Stimulated activated CD8-positive, alpha-beta memory T cell treated with anti-CD3 and anti-CD28 coated beads, Interleukin-4, amount 100 ng/mL, for 1 hour (primary cell): ENCODE measurements at places on chromosomes 16 and 17.
A peak's percentile ranks its signal among the peaks of the same experiment; 100 is the strongest.

DNA sequence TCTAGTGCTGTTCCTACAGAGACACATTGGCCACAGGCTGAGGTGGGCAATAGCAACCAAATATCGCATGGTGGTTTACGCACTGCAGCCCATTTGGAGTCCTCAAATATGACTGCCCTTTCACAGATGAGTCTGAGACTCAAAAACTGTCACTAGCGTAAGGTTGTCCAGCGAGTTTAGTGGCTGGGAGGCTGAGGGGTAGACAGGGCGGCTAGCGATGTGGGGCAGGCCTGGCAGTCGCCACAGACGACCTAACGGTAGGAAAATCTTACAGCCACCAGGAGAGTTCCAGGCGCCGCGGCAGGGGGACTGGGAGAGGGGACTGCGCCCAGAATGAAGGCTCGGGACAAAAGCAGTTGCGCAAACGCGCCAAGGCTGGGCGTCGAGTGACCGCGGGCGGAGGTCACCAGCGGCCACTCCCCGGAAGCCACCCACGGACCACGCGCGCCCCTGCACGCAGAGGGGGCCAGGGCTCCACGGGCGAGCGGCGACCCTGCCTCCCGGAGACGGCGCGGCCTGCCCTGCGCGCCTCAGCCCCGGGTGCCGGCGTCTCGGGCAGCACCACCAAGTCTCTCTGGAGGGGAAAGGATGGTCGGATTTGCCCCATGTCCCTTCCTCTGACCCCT, 699 bp upstream of the MAP1LC3B start:
- no peak for DNase-seq

DNA sequence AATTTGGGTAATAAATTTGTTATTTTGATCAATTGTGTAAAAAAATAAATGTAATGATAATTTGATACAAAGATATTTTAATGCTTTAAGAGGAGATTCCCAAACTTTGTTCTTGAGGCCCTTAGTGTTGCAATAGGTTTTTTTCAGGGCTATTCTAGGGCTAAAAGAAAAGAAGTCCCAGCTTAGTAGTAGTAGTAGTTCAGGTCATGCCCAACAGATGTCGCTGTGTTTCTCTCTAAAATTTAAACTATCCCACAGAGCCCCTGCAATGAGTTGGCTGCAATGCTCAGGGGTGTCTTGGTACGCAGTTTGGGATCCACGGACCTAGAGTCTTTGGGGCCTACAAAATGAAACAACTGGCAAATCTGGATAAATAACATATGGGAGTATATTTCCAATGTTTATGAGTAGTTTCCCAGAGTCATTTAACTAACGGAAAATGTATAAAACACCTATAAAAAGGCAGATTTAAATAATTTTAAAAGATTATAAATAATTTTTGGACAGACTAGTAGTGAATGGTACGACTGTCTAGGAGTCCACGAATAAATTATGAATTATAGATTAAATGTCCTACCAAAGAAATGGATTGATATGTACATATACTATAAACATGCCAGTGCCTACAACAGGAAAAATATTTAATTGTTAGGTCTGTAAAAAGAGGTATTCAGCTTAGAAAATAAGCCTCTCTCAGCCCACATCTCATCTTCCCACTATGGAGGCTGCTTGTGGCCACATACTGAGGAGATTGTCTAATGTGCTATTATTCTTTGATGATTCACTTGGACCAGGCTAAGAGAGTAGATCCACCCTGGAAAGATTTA, 228.5 kb upstream of the PMFBP1 start:
- DNase-seq, result no peak

DNA sequence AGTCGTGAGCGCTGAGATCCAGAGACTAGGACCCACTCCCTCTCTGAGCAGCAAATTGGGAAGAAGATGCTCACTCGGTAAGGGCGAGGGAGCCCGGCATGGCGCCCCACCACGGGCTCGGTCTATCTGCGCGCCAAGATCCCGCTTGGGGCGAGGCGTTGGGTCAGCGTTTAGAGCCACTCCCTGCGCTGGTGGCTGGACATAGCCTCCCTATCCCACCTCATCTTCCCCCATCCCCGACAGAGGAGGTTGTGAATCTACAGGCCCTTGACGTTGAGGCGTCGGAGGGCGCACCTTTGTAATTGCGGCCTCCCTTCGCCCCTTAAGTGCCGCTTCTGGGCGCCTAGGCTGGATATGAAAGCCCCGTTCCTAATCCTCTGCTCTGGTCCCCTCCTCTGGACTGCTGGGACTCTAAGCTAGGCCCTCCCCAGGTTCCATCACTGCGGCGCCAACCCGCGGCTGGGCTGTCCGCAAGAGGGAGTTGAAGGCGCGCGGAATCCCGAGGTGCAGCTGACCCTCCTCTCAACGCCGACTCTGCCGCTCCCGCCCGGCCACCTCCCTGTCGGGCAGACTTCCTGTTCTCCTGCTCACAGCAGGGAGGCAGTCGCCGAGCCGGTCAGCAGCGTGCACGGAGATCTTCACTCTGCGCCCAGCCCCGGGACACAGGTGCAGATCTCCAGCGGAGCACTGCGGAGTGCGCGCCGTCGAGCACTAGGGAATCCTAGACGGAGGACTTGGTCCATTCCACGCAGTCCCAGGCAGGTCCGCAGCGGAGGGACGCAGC, 16.1 kb upstream of the HOXB9 start:
- no peak for DNase-seq

GRCh38 chr16:27556471-27556870, 6.5 kb downstream of the KATNIP start:
- DNase-seq, result no peak

DNA sequence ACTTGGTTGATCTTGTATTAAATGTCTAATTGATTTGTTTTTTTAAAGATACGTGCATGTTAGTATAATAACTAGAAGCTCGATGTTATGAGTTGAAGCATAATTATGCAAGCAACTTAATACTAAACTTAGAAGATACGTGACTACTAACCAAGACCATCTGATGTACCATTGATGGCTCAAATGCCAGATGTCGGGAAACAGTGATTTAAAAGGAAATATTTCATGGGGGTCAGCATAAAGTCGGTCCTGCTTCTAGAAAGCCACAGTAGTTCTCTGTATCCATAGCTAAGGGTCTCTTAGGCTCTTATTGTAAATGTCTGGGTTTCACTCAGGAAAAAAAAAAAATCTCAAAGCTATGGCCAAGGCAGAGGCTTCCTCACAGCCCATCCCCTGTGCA, 61.2 kb upstream of the RBFOX1 start:
- no peak for DNase-seq

GRCh38 chr17:79788989-79789942, 7.6 kb downstream of the CBX8 start:
- DNase-seq, result no peak

GRCh38 chr17:76772842-76773525, 35.1 kb downstream of the MFSD11 start:
- peak; percentile 18 for DNase-seq

GRCh38 chr16:13559624-13560023, 360.3 kb upstream of the ERCC4 start:
- DNase-seq, result no peak

GRCh38 chr16:33877-34647, 19.3 kb downstream of the POLR3K start:
- no peak for DNase-seq

GRCh38 chr17:6670999-6671398, 19.4 kb downstream of the C17orf100 start:
- no peak for DNase-seq

DNA sequence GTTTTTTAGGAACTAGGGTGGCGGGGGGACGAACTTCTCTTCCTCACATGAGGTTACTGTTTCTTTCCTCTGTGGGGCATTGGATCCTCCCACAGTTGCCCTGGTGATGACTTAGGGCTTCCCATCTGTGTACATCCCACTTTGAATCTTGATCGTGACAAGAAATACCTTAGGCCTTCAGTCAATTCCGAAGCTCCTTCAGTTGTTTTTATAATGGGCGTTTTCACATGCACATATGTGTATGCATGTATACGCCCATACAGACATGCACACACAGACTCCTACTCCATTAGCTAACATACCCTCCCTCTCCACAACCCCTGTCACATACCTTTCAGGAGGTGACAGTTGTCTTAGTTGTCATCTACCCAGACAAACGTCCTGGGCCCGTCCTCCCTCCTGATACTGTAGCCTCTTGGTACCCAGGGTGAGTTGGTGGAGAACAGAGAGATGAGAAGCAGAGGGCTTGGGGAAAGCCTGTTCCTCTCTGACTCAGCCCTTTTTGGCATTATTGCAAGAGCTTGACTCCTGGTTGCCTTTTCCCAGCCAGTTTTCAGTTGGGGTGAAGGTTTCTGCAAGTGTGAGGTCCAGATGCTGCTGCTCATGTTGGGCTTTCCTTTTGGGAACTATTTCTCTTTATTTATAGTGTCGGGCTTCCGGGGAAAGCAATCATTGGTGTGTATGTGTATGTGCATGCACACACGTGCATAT, 2.2 kb upstream of the AOC2 start:
- DNase-seq, result no peak

DNA sequence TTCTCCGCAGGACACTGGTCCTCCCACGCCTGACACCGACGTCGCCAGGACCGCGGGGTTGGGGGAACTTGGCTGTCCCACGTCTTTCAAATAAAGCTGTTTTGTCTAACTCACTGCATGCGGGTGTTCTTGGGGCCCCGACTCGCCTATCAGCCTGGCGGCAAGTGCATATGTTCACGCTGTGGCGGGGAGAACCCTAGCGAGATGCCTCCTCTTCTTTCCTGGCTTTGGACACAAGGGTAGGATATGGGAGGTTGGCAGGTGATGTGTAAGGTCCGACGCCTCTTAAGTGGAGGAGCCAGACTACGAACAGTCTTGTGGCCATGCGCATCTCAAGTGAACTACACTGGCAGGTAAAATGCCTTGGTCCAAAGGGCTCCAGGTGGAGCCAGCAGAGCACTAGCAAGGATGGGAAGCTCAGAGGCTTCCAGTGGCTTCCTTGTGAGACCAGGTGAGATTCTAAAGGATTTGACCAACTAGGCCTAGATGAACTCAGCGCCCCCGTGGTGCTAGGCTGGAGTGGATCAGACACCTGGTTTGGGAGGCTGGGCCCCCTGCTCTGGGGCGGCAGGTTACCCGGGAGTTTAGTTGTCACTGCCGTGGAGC, 873 bp upstream of the RPS2 start:
- no peak for DNase-seq

DNA sequence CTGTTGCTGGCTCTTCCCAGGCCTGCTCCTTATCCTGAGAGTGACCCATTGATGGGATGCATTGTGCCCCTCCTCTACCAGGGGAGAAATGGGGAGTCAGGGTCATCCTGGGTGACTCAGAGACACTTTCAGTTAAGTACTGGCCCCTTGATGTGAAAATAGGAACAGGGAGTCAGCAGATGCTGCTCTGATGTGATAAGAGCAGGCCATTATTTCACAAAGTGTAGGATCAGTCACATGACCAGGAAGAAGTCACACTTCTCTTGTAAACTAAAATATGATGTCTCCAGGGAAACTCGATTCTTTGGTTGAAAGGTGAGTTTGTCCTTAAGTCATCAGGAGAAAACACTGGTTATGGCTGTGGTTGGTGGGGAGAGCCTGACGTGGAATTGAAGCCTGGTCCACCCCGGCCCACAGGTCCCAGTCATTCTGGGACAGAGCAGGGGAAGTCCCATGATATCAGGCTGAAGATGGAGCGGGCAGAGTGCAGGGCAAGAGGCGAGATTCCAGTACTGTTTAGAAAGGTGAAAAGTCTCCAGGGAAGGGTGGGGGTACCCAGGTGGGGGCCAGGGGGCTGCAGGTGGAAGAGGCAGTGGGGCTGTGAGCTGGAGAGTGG, 88.6 kb upstream of the NLRP1 start:
- no peak for DNase-seq

- peak; percentile 78 for DNase-seq
These were observed at the start of gene TMEM101 for GRCh38 chr17:44014437-44015172. TSS of gene TMEM101 (minus strand) at chr17:44014963. CDS start at chr17:44014952, 11 bp downstream.

DNA sequence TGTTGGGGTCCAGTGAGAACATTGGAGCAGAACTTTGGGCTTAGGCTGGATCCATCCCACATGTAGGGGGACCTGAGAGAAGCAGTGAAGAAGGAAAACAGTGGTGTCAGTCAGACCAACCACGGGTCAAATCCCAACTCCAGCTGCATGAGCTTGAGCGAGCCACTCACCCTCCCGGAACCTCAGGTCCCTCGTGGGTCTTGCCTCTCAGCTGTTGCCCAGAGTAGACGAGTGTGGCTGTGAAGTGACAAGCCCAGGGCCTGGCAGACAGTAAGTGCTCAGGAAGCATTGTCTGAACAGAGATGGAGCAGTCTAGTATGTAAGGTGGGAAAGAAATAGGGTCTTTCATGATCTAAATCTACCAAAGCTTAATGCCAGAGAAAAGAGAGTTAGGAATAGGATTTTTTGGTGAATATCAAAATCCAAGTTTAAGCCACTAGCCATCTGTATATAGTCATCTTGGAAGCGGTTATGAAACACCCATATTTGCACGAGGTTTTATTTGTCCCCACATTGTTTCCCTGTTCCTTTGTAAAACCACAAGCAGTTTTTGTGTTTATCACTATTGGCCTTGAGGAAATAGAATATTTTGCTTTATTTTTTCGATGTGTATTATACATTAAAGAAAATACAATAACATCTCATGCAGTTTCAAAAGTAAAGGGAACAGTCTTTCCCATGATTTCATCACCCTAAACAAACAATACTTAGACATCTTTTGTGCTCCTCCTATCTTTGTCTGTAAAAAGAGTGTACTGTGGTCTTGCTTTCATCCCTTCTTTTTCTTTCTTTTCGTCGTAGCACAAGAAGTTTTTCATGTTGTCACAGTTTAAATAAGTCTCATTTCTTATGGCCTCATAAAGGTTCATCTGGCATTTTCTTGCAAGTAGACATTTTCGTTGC, 112.0 kb downstream of the CLEC16A start:
- DNase-seq, result no peak

DNA sequence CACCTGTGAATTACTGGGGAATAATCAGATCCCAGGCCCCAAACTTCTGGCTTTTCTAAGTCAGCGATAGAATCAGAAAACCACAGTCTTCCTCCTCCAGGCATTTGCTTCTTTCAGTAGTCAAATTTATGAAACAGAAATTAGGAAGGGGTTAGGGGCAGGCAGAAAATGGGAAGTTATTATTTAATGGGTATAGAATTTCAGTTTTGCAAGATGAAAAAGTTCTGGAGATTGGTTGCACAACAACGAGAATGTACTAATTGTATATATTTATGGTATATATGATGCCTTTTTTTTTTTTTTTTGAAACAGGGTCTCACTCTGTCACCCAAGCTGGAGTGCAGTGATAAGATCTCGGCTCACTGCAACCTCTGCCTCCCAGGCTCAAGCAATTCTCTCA, 23.5 kb downstream of the ORC6 start:
- no peak for DNase-seq

DNA sequence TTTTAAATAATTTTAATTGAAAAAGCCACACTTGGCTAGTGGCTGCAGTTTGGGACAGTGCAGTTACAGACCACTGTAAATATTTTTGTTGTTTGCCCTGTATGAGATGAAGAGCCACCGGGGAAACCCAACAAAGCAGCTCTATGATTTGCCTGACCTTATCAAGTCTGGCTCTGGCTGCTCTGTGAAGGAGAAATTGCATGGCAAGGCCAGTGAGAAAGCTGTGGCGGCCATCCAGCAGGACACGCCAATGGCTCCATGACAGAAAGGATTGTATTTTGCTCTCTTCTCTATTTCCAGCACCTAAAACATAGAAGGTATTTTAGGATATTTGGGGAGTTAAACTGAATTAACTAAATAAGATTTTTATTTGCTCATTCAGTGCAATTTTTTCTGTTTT, 330.0 kb upstream of the DYNLRB2 start:
- DNase-seq, result no peak
